ENCODE measurements at places on chromosomes 3 and 15.

DNA sequence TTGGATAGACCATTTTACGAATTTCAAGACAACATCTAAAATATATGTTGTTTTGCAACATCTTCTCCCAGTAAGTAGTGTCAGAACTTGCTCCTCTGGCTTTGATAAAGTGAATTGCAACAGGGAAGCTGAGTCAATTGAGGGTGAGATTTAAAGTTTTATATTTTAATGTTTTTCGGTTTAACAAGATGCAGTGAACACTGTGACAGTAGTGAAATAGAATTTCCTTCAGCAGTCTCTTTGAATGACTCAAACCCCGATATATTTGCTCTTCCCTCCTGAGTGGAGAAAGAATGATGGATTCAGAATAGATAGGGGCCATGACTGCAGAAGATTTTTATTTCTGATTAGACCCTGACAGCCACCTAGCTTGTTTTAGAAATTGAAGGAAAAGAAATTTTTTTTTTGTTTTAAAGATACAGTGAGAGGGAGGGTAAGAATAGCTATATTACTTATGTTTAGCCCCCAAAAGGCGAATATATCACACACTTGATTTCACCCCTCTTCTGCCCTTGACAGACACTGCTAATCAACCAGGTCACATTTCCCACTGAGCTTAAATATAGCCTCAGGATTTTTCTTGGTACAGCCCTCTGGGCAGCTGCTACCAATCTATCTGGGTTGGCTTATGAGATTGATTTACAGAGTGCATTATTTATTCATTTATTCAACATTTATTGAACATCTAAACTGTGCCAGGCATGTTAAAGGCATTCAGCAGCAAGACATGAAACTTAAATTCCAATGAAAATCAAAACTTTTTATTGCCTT, 183.3 kb upstream of the ADAMTS9 start:
- no peak for DNase-seq

DNA sequence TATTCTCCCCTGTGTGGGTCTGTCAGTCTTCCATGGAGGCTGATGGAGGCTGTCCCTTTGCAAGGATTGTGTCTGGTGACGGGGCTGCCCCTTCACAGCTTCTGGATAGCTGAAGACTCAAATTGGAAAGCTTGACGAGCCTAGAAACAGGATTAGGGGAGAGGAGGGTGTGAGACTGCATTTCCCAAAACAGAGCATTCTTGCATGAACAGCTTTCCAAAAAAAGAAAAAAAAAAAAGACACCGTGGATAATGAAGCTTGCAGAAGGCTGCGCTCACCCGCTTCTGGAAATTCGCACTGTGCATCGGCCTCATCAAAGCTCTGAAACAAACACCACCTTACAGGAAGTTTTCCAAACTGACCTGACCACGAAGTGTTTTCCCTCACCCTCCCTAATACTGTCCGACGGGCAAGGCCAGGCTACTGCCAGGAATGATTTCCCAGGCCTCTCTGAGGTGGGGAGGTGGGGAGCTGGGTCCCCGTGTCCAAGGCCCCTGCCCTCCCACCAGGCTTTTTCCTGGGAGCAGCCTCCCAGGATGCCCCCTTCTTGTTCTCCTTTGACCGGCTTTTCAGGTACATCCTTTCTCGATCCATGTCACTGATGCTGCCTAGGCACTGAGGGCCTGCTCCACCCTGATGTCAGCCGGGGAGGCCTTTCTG, 24.9 kb upstream of the MUC4 start:
- no peak for DNase-seq

DNA sequence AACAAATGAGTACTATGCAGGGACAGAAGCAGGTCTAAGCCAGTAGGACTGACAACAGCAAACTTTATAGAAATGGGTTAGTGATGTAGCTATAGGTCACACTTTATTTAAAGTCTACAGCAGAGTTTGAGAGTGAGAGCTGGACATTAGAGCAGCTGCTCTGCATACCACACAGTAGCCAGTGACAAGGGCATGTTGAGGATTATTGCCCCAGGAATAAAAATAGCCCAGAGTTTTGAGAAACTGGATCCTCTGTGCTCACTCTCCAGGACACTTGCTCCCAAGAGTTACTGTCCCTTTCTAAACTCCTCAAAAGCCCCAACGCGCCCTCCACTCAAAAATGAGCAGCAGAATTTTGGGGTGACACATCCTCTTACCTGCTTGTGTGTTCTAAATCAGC, 21.1 kb downstream of the LRTM1 start:
- no peak for DNase-seq

- DNase-seq = no peak
Observed at GRCh38 chr3:159032311-159032710, 230.5 kb downstream of the MFSD1 start.

DNA sequence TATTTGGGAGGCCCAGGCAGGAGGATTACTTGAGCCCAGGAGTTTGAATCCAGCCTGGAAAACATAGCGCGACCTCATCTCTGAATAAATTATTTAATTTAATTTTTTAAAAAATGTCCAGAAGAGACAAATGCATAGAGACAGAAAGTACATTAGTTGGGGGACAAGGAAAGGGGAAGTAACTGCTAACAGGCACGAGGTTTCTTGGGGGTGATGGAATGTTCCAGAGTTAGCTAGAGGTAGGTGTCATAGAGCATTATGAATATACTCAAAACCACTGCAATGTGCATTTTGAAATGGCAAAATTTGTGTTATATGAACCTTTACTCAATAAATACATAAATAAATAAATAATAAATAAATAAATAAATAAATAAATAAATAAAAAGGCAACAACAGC, 31.7 kb upstream of the CYP11A1 start:
- DNase-seq = no peak

DNA sequence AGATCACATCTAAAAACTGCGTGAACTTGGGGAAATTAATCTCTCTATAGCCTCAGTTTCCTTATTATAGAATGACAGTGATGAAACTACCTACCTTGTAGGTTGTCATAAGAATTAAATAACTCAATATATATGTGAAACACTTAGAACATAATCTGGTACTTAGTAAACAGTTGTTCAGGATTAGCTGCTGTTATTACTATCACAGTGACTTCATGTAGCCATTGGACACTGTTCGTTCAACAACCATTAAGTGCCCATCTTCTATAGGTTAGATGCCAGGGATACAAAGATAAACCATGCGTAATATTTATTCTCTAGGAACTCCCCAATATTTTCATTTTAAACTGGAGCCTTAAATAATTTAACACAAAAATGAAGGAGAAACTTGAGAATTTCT, 329.0 kb upstream of the PROK2 start:
- DNase-seq = no peak

GRCh38 chr15:85929786-85930185, 135.1 kb upstream of the KLHL25 start:
- no peak for DNase-seq

DNA sequence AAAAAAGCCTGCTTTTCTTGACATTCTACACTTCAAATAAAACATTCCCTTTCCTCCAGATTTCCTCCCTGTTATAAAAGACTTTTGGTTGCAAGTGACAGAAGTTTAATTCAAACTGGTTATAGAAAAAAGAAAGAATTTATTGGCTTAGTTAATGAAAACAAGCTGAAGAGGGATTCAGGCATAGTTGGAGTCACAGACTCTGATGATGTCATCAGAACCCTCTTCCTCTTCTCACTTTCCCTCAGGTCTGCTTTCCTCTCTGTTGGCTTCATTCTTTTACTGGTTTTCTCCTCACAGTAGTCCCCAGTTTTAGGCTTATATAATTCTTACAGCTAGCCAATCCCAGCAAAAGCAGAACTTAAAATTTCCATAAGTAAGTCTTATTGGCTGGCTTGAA, 32.0 kb upstream of the MBNL1 start:
- DNase-seq = no peak

- no peak for DNase-seq
Observed at GRCh38 chr3:133831966-133832801, 26.6 kb downstream of the SRPRB start.

Measured in GM04503 (cell line).